ENCODE measurements at places on chromosomes 3 and 15. TPM values are rescaled to one million over a fixed set of nuclear protein-coding genes. Genes with fewer than 3 reads are reported as not detected.

DNA sequence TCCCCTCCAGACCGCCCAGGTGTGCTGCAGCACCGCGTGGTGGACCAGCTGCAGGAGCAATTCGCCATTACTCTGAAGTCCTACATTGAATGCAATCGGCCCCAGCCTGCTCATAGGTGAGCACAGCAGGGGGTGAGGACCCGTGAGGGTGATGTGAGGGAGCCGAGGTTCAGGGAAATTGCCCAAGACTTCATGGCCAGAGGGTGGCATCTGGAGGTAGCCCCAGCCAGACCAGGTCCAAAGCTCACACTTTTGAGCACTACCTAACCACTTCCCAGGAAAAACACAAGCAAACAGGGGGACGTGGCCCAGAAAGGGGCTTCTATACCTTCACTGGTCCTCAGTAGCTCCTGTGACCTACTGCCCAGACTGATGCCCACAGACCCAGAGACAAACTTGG, 33.8 kb downstream of the NR1I2 start:
- no peak for DNase-seq

- no peak for DNase-seq
These were observed 20.6 kb upstream of the KCTD6 start for GRCh38 chr3:58471025-58471887.

GRCh38 chr3:105823149-105823867, 45.5 kb downstream of the CBLB start:
- DNase-seq = no peak

DNA sequence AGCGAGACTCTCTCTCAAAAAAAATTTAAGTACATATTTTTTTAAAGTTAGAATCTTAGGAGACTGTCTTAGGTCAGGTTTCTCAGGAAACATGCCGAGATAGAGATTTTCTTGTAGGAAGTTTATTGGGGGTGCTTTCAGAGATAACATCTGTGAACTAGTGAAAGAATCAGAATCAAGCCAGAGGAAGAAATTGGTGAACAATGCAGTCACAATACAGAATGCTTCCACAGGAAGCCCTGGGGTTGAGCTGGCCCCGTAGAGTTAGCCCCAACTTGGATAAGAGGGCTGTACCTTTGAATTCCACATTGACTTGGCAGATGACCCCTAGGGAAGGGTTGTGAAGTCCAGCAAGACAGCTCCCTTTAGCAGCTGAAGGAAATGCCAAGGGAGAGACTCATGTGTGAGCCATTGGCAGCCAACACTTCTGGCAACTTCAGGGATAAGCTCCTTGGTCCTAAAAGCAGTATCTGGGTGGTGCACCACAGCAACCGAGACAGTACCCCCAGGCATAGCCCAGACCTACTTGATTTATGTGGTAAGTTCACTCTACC, 7.1 kb upstream of the PLCB2 start:
- no peak for DNase-seq

DNA sequence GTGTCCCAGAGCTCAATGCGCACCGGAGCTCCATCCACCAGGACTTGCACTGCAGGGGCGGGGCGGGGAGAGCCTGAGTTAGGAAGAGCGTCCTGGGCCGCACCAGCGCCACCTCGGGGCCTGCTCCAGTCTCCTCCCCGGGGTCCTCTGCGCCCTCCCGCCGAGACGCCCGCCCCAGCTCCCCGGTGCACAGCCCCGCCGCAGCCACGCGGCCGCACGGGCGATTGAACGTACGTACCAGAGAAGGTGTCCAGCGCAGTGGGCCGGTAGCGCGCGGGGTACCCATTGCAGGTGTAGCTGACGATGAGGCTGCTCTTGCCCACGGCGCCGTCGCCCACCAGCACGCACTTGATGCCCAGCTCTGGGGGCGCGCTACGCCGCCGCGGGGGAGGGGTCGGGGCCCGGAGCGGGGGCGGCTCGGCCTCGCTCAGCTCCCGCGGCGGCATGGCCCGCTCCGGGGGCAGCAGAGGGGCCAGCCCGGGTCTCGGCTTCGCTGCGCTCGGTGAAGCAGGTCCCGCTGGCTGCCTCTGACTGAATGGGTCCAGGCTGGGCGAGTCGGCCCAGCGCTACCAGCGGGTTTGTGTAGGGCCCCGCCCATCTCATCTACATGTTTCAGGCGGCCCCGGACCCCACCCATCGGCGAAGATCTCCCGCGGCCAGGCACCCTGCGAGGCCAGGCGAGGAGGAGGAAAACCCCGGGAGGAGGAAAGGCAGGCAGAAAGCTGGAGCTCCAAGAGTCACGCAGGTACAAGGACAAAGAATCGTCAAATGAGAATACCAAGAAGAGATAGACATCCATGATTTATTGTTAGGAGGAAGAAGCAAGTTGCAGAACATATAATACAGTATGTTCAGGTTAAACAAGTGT, at the start of gene RHOV:
TSS of gene RHOV (minus strand) at position 541 of the 868 bp plus-strand sequence. CDS start at position 446, 95 bp downstream.
- DNase-seq = no peak

- no peak for DNase-seq
These were observed 831.0 kb downstream of the TUSC7 start for GRCh38 chr3:117540597-117540996.

DNA sequence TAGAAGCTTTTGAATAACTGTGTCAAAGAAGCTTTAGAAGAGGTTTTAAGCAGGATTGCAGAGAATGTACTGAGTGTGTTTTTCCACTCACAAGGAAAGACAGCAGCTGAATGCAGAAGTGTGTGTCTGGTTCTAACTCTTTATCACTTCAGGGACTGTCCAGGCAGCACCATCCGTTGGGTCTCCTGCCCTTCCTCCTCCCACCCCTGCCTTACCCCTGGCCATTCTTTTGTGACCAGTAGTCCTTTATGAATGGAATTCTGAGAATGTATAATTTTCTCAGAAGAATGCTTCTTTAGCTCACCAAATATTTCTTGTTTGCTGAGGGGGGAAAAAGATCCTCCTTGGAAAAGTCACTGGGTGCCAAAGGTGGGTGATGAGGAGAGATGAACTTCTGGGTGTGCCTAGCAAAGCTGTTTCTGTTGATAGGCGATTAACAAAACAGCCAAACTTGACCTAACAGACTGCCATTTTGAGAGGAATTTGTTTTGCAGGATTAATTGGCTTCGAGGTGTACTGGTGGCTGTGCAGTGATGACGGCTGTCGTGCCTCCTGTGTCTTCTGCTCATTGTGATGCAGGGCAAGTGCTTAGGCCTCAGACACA, 70.9 kb downstream of the IGF1R start:
- DNase-seq = no peak

DNA sequence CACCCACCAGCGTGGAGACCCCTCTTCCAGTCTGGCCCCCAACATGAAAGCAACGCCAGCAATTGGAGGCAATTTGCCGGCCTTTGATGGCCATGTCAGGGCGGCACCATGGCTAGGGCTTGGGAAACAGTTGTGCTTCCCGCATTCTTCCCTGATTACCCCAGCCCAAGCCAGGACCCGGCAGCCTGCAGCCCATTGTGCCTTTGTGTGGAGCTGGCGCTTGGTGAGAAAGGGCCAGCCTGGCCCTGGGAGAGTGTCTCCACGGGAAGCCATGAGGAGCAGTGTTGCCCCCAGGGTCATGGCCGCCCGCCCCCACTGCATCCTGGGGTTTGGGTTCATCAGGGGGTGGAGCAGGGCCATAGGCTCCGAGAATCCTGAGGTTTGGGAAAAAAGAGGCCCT, 66.0 kb downstream of the DNAJB8 start:
- no peak for DNase-seq

DNA sequence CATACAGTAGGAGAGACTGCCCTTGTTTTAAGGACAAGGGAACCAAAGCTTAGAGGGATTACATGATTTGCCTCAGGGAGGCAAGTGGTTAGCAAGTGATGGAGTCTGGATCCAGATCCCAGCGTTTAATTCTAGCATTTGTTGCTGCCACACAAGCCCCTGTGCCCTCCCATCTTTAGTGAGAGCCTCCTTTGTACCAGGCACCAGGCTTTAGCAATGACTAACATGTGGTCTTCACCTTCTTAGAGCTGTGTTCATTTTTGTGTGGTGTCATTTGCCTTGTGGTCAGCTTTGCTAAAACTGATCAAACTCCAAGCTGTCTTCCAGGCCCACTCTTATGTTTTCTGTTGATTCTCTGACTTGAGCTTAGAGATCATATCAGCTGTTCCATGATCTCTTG, 290.5 kb downstream of the RPLP1 start:
- no peak for DNase-seq

GRCh38 chr3:45817831-45818522, 21.6 kb upstream of the SLC6A20 start:
- DNase-seq = no peak

GRCh38 chr15:73752806-73753193, 351 bp downstream of the INSYN1 start:
- DNase-seq = no peak

DNA sequence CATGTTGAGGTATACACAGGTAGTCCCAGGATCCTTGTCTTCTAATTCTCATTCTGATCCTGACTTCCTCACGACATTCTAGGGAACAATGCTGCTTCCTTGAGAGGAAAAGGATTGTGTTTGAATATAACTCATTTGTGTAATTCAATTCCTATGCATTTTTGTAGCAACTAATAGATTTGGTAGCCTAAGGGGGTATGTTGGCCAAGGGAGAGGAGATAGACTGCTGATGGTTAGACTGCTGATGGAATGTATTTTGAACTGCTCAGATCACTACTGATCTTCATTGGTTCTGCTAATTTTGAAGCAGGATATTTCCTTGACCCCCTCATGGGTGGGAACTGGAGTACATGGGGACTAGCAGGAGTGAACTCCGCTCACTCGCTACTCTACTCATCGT, 39.7 kb downstream of the RAD54L2 start:
- DNase-seq = no peak

- no peak for DNase-seq
These were observed 124.6 kb upstream of the ARHGEF3 start for GRCh38 chr3:56926243-56926946.

- no peak for DNase-seq
These were observed 71.4 kb downstream of the GHSR start for GRCh38 chr3:172376881-172377280.

GRCh38 chr15:85649372-85649771, 145.4 kb downstream of the KLHL25 start:
- DNase-seq = no peak

- no peak for DNase-seq
These were observed 360.4 kb upstream of the CDIN1 start for GRCh38 chr15:36218991-36219390.

DNA sequence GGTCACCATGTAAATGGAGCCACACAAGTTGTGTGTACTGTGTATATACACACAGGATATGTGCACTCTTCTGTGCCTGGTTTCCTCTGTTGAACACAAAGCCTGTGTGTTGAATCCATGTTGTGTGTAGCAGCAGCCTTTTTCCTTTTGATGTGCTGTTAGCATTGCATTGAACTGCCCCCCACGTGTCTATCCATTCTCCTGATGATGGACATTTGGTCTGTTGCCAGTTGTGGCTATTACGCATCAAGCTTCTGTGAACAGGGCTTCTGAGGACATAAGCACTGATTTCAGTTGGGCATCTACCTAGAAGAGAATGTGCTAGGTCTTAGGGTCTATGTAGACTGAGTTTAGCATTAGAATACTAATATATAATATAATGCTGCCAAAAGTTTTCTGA, 77.4 kb downstream of the LSM3 start:
- no peak for DNase-seq

DNA sequence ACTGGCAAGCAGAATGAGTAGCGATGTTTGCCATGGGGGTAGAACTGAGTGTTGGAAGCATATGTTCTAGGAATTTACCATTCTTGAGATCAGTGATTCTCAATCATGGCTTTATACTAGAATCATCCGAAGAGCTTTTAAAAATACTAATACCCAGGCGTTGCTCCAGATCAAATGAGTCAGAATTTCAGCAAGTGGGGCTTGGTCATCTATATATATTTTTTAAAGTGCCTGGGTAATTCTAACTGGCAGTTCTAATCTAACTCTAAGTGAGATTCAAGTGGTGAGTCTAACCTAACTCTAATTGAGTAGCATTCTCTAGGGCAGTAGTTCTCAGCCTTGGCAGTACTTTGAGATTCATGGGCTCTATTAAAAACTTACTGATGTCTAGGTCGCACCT, 20.8 kb downstream of the TM4SF1 start:
- no peak for DNase-seq

DNA sequence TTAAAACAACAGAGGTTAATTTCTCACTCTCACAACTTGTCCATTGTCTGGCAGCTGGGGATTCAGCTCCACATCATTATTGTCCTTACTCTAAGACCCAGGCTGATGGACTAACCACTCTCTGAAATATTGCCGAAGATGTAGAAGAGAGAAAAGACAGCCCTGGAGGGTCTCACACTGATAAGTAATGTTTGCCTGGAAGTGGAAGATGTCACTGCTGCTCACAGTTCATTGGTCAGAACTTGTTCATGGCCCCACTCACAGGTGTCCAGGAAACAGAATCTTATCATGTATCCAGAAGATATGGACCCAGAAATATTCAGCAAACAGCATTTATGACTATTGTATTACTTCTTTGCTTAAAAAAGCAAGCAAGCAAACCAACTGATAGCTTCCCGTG, 62.2 kb upstream of the LPP start:
- no peak for DNase-seq

DNA sequence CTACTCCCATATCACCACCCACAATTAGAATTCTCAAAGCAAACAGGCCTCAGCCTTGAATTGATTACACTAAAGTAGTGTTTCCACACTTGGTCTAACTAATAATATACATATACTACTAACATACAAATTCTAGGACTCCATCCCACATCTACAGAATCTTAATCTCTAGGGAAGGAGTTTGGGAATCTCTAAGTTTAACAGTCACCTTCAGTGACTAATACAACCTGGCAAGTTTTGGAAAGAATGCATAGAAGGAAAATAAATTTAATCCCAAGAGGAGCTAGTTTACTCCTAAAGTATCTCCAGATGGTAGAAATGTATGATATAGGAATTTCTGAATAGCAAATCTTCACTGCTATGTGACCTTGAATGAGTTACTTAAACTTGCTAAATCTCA, 9.1 kb downstream of the CLPX start:
- DNase-seq = no peak

DNA sequence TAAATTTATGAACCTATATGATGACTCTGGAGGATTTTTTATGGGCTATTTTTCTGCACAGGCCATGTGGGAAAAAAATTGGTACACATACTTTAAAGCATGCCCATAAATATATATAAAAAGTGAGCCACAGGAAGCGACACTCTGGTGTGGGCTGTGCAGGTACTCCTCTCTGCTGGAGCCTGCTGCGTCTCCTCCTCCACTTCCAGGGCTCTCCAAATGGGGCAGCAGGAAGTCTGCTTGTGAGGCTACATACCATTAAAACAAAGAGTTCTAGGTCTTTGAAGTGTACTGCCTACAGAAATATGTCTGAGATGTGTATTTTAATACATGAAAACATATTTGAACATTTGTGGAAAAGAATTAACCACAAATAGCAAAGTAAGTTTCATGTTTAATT, 135.1 kb downstream of the CTNNB1 start:
- no peak for DNase-seq

MELTF gene
- total RNA-seq = 28.2 TPM

MCCC1 gene
- 55.2 TPM for total RNA-seq

PDCD10 gene
- total RNA-seq = 37.7 TPM

FBXO40 gene
- total RNA-seq = 0.13 TPM

PLAAT1 gene
- 1.2 TPM for total RNA-seq

ADAMTS17 gene
- total RNA-seq = 2.3 TPM

STAB1 gene
- 557 TPM for total RNA-seq

STRC gene
- total RNA-seq = 0.10 TPM

MGA gene
- total RNA-seq = 32.9 TPM

SLC12A8 gene
- 2.3 TPM for total RNA-seq

GOLGA6L7 gene
- total RNA-seq = not detected

Measured in mesenteric fat pad (tissue), 1 donor.